ENCODE measurements at places on chromosomes 4 and X. TPM values are rescaled to one million over a fixed set of nuclear protein-coding genes. Genes with fewer than 3 reads are reported as not detected.

DNA sequence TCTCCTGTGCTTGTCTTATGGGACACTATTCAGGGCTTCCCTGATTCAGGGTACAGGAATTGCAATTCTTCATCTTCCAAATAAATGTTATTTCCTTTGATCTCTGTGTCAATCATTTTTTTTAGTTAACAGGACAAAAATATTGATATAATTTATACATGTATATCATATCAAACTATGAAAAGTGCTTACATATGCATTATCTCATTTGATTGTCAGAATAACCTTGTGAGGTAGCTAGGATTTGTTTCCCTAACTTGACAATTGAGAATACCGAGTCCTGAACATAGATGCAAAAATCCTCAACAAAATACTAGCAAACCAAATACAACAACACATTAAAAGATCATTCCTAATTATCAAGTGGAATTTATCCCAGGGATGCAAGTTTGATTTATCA, 11.5 kb upstream of the SERPINA7 start:
- no peaks in the 10 kb centered on the region for H3K27me3 ChIP-seq
- H3K27ac ChIP-seq: no peak overlapping the region
- no peaks in the 10 kb centered on the region for H3K4me1 ChIP-seq
- H3K36me3 ChIP-seq: no peaks in the 10 kb centered on the region
- DNase-seq: no peak

- no peak overlapping the region for H3K4me3 ChIP-seq
- H3K36me3 ChIP-seq: no peaks in the 10 kb centered on the region
- H3K27ac ChIP-seq: peak overlapping the region; percentile 90
- peaks cover 4% of the 10 kb centered on the region for H3K4me1 ChIP-seq
- DNase-seq: peak; percentile 62
Observed at GRCh38 chr4:122854447-122855352, 28.1 kb downstream of the FGF2 start.

Gene CACNA1F
- total RNA-seq: 0.11 TPM

Gene NRK
- 1.9 TPM for total RNA-seq

DNA sequence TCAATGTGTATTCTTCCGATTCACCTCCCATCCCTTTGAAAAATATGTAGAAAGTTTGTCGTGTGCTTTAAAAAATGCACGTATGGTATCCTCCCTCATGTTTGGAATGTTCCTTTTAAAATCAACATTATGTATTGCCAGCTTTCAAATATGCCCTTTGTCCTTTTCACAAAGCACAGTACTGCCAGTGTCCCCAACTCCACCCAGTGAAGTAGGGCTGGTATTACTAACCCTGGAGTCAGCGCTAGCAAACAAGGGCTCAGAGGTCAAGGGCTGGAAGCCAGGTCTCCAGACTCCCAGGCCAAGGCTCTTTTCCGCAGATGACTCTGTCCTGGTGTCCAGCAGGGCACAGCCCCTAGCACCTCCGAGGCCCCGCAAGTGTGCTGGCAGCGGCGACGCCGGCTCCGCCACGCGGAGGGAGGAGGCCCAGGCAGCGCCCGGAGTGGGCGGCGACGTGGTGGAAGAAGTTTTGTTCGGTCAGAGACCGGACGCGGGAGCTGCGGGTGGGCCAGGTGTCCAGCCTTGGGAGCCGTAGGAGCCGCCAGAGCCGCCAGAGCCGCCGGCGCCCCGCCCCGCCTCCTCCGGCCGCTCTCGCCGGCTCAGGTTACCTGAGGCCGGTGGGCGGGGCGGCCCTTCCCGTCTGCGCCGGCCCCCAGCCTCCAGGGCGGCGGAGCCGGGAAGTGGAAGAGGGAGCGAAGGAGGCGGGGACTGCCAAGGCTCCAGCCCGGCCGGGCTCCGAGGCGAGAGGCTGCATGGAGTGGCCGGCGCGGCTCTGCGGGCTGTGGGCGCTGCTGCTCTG, at the start of gene IL13RA1:
IL13RA1 (plus strand) TSS at position 720 of the 799 bp plus-strand sequence; CDS start at position 753, 33 bp downstream.
- peaks cover 3% of the 10 kb centered on the region for H3K4me1 ChIP-seq
- H3K27me3 ChIP-seq: peaks cover 8% of the 10 kb centered on the region
- H3K36me3 ChIP-seq: no peaks in the 10 kb centered on the region
- DNase-seq: no peak
- H3K4me3 ChIP-seq: peak within 1 kb of the TSS; percentile 43

Gene MAGED4
- total RNA-seq: 39.7 TPM

DNA sequence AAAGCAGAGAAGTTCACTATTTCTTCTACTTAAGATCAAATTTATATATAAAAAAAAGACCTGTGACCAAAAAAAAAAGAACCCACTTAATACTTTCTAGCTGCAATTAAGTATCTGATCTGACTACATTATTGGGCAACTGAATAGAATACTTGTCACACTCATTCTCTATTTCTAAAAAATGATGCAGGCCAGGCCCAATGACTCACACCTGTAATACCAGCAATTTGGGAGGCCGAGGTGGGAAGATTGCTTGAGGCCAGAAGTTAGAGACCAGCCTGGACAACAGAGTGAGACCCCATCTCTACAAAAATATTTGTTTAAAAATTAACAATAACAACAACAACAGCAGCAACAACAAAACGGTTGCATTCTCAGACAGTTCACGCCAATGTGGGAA, 108.8 kb upstream of the BMP2K start:
- no peak overlapping the region for H3K4me3 ChIP-seq
- no peaks in the 10 kb centered on the region for H3K36me3 ChIP-seq
- H3K4me1 ChIP-seq: no peaks in the 10 kb centered on the region
- no peak overlapping the region for H3K27ac ChIP-seq
- H3K27me3 ChIP-seq: no peaks in the 10 kb centered on the region

DNA sequence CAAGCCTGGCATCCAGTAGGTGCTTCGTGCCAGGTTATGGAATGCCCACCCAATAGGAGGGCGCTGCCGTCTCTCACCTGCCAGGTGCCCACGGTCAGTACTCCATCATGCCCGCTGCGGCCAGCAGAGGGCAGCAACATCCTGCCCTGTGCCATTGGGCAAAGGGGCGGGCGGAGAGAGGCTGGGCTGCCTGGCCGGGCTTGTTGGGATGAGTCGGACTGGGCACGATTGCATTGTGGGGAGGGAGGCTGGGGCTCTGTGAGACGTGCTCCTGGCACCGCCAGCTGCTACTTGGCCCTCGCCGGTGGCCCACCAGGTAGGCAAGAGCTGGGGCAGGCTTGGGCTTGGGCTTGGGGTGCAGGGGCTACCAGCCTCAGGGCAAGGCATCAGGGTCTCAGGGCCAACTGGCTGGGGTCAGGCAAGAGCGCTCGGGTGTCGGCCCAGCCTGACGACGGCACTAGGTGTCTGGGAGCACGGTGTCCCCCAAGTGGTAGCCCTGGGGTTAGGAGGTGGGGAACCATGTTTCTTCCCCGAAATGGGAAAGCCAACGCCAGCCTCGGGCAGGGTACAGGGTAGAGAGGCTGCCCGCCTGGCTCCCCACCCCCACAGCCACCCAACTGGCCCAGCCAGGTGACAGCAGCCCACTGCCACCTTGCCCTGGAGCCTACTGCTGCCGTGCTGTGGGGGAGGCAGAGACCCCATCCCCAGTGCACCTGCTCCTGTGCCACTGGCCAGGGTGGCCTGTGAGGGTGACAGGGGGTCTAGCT, at the start of gene PLXNB3:
PLXNB3 (plus strand) TSS at position 261 of the 767 bp plus-strand sequence. CDS start 1,287 bp downstream, outside the sequence.
- H3K4me1 ChIP-seq: peaks cover 53% of the 10 kb centered on the region
- H3K27ac ChIP-seq: peak within 1 kb of the TSS; percentile 83
- H3K27me3 ChIP-seq: no peaks in the 10 kb centered on the region
- peaks cover 28% of the 10 kb centered on the region for H3K36me3 ChIP-seq
- DNase-seq: peak; percentile 80

Gene GLA
- 21.4 TPM for total RNA-seq

DNA sequence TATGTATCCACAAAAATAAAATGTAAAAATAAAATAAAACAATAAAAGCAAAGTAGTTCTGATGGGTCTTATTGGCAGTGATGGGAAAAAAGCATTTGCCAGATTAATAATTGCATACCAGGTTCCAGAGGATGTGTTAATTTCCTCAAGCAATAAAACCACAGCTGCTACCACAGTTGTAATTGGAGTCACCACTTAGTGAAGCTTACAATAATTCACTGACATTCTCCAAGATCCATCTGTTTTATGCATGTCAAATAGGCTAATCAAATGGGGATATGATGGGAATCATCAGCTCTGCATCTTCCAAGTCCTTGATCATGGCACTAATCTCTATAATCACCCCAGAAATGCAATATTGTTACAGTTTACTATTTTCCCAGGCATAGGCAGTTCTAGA, 123.5 kb upstream of the EMCN start:
- H3K4me3 ChIP-seq: no peak overlapping the region
- H3K4me1 ChIP-seq: no peaks in the 10 kb centered on the region
- DNase-seq: no peak
- no peak overlapping the region for H3K27ac ChIP-seq
- no peaks in the 10 kb centered on the region for H3K27me3 ChIP-seq
- H3K36me3 ChIP-seq: no peaks in the 10 kb centered on the region

GRCh38 chr4:42167709-42168108, 15.3 kb upstream of the BEND4 start:
- no peaks in the 10 kb centered on the region for H3K36me3 ChIP-seq
- H3K4me1 ChIP-seq: no peaks in the 10 kb centered on the region
- H3K4me3 ChIP-seq: no peak overlapping the region
- no peak overlapping the region for H3K27ac ChIP-seq
- no peak for DNase-seq
